ENCODE measurements at places on chromosomes 1 and 21.

GRCh38 chr21:39085843-39086405, 97.3 kb downstream of the PSMG1 start:
- no peak for DNase-seq

GRCh38 chr1:38559446-38560165, 300.0 kb downstream of the RRAGC start:
- DNase-seq: peak; percentile 87

GRCh38 chr1:29703596-29704370, 467.5 kb downstream of the PTPRU start:
- peak; percentile 39 for DNase-seq

DNA sequence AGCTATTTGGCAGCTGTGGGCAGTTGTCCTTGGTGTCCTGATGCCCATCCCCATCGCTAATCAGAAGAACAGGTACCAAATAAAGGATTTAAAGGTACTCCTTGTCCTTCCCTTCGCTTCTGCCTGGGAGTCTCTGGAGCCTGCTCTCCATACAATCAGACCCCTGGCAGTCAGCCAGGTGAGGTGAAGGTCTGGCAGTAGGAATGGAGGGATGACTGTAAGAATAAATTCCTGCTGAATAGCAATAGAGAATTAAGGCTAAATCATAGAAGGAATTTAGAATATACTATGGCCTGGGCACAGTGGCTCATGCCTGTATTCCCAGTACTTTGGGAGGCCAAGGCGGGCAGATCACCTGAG, 9.2 kb downstream of the THBS3 start:
- DNase-seq: no peak

DNA sequence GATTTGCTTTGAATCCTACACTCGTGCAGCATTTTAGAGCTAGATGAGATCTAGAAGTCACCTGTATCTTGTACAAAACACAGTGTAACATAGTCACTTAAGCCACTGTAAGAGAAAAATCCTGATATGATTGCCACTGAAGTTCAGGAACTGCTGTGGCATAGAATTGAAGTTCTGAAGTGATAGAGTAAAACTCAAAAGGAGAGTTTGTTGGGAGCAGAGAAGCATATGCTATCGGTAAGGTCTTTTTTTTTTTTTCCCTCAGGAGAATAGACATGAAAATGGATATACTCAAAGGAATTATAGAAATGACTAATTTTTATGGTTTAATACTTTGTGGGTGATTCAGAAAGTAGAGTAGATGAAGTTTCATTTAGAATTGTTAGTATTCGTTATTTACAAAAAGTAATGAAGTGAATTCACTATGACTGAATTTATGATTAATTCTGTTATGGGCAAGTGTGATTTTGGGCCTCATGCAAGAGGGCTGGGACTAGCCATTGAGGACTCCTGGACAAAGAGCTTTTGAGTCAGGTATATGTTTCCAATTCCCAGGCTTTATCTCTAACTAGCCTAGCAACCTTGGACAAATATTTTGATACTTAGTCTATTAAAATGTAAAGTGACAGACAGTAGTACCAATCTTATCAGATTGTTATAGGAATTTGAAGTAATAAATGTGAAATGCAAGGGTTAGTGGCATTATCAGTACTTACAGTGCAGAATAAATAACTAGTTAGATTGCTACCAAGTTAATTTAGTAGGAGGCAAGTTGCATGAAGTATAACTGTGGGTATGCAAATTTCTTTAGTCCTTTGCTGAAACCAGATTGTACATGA, 3.1 kb downstream of the KCTD3 start:
- DNase-seq: peak; percentile 3

- peak; percentile 84 for DNase-seq
Measured at GRCh38 chr1:92536980-92537884, 50.5 kb upstream of the GFI1 start.

GRCh38 chr1:29502911-29503840, 266.9 kb downstream of the PTPRU start:
- DNase-seq: no peak

GRCh38 chr1:232147215-232147614, 482.7 kb downstream of the SIPA1L2 start:
- DNase-seq: no peak

GRCh38 chr21:41032541-41032940, 135.4 kb upstream of the BACE2 start:
- DNase-seq: no peak

DNA sequence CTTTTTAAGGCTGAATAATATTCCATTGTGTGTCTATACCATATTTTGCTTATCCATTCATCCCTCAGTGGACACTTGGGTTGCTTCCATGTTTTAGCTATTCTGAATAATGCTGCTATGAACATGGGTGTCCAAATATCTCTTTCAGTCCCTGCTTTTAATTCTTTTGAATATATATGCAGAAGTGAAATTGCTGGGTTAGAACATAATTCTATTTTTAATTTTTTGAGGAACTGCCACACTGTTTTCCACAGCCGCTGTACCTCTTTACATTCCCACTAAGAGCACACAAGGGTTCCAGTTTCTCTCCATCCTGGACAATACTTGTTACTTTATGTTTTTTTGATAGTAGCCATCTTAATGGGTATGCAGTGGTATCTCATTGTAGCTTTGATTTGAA, 65.6 kb downstream of the RIMS3 start:
- DNase-seq: no peak

DNA sequence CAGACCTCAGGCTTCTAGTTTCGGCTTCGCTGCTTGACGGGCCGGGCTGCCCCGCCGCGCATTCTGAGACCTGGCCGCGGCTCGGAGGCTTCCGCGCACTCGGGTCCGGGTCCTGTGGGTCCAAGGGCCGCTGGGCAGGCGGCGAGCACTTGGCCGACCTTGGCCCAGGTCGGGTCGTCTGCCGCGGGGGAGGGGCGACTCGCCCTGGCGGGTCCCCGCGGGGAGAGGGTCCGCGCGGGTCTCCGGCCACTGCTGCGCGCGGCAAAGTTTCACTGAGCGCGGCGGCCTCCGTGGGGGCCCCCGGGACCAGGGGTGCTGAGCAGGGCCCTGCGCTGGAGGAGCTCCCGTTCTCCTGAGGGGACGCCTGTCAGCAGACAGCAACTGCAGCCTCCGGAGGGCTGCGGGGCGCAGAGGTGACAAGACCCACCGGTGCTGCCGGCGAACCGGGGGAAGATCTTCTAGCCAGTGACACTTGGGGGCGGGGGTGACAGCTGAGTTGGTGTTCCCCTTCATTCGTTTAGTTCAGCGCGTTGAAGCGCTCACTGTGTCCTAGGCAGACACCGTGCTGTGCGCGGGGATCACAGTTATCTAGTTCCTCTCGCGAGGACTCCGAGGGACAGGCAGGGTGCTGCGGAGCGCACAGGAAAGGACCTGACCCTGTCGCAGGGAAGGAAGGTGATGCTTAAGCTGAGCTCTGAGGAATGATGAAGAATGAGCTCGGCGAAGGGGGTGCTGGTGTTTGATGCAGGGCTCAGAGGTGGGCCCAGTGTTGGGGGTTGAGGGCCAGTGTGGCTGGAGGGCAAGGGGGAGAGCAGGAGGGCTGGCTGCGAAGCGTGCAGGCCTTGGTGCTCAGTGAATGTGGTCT, 725 bp downstream of the MTFR1L start:
- peak; percentile 74 for DNase-seq

DNA sequence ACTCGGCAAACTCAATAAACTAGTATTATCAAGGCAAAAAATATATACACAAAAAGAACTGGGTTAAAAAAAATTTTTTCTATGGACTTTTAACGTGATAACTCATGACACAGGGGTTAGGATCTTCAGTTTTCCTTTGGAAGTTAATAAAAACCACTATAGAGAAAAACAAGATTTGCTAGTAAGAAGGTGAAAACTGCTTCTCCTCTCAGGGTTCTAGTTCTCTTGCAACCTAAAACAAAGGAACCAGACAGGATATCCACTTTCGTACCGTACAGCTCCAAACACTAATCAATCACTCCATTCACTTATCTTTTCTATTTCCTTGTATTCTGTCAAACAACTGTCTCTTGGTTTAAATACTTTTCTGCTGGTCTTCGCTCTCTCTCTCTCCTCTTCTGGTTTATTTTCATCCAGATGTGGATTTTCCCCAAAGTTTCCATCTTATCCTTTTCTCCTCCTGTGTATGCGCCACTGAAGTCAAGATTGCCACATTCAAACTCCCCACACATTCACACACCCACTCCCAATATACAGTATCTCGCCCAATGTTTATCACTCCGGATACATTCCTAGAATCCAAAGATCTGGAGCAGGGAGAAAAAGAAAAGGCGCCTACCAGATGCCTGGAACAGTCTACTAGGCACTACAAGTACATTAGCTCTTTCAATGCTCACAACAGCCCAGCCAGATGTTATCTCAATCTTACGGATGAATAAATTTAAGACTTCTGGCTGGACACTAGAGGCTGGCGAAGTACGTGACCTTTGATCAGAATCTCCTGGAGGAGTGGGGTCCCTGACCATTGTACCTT, 775 bp upstream of the PRPF38B start:
- DNase-seq: no peak

- no peak for DNase-seq
Measured at GRCh38 chr1:209104646-209105045, 478.9 kb upstream of the CAMK1G start.

DNA sequence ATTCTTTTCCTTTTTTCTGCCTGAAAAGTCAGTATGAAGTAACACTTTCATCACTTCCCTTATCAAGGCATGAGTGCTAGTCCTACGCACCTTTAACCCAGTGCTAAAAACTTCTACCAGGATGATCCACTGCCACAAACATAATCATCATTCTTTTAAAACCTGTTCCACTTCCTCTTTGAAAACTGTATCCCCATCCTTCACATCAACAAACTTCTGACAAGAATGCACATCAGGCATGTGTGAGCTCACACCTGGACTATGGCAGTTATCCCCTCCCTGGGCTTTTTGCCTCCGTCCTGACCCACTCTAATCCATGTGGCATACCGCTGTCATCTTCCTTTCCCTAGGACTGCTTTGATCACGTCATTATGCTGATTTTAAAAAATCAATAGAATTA, 70.2 kb downstream of the ESRRG start:
- DNase-seq: no peak

DNA sequence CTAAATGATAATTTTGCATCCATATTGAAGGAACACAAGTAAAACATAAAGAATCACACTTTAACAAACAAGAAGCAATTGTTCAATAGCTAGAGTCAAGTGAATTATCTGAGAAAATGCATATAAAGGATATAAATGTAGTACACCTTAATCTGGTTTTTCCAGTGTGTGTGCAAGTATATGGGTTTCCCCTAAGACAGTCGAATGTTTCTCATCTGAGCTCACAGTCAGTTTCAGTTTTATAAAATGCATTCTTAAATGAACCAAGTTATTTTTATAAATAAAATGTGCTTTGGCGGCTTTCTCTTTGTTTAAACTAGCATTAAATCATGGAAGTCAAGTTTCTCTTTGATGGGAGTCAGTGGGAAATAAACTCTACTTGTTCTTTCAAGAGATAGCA, 125.9 kb downstream of the PTPRC start:
- no peak for DNase-seq

- no peak for DNase-seq
Measured at GRCh38 chr21:25688275-25689155, 46.2 kb downstream of the ATP5PF start.

- no peak for DNase-seq
Measured at GRCh38 chr1:18511874-18512150, 31.1 kb downstream of the KLHDC7A start.

DNA sequence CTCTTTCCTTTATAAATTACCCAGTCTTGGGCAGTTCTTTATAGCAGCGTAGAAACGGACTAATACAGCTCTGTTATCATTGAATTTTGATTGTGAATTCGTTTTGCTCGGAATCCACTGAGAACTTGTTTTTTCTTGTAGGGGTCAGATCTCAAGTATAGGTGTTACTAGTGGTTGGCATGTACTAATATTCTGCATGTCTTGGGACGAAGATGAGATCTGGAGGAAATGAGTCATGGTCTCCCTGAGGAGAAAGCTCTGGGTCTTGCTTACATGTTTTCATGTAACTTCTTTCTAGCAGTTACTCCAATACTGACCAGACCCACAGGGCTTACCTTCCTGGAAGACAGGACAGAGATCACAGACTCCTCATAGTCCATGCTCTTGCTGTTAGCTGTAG, 30.3 kb downstream of the ZSCAN20 start:
- no peak for DNase-seq

GRCh38 chr1:57522575-57522974, 98.7 kb upstream of the DAB1 start:
- no peak for DNase-seq

DNA sequence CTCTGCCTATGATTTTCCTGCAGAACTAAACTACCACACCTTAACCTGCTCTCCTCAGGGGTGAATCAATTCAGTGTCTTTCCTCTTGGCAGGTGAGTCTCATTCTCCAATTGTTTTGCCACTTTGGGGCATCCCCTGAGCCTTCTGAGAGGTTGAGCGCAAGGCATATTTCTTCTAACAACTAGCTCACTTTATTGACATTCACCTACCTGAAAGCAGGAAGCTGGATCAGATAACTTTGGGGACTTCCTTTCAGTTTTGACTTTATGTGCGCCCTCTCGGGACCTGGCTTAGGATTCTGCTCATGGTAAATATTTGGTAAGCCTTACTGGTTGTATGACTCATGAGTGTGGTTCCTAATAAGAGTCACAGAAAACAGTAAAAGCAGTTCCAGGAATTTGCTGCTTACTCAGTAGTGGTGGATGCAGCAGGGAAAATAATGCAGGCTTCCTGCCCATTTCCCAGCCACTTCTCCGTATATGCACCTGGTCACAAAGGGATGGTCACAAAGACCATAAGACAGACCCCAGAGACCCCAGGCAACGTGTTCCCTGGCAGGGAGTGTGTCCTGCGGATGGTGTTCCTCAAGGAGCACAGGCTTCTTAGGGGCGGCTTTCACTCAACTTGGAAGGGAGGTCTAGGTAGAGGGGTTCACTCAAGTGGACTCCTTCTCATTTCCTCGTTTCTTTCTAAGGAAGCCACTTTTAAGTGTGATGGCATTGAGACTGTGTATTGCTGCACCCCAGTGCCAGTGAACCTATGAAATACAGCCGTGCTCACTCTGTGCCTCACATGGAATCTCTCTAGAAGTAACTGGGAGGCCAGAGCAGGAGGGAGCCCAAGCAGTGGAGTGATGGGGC, 22.0 kb upstream of the BATF3 start:
- DNase-seq: peak; percentile 89

- no peak for DNase-seq
Measured at GRCh38 chr1:22639286-22639685, 2.9 kb downstream of the C1QA start.

DNA sequence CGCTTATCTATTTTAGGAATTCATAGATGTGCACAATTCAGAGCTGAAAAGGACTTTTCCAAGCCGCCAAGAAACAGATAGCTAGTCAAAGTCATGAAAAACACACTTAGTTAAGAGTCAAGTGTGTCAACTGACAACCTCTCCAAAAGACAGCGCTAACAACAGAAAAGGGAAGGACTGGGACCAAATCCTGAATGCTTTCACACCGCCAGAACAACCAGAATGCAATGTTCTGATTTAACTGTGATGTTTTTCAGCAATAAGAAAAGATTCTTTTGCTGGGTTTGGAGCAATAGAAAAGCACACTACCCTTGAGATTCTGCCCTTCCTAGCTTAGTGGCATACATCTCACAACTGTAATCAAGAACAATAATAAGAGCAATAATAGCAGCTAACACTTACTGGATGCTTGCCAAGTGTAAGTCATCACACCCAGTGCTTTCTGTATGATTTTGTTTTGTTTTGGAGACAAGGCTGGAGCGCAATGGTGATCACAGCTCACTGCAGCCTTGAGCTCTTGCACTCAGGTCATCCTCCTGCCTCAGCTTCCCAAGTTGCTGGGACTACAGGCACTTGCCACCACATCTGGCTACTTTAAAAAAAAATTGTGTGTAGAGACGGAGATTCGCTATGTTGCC, 33.9 kb upstream of the SDC3 start:
- no peak for DNase-seq

Measured in activated CD4-positive, alpha-beta T cell treated with anti-CD3 and anti-CD28 coated beads, Interleukin-2, Interleukin-6, amounts not matched to agents 100 ng/mL and 50 ng/mL, durations not matched to agents 16 hours and 8 hours (primary cell).